ENCODE measurements at places on chromosomes 11 and 22.

DNA sequence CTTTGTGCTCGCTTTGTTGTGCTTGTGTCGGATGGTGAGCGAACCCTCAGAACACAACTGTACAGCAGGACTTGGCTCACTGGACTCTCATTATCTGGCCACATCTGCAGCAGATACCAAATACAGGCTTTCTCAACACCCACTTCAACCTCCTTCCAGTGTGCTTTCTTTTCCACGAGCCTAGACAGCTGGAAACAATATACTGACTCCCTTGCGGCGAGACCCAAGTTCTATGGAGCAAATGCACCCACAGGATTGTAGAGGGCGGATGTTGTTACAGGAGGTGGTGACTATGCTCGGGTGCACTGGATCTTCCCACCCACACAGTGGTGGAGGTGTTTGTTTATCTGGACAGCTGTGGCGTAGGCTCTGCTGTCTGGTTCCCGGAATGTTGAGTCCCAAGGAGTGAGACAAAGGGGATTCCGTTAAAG lies 204.3 kb downstream of the TENM4 start:
- no peak for DNase-seq

GRCh38 chr22:43891360-43892182 lies at the start of gene PNPLA5:
Gene PNPLA5 (minus strand): TSS chr22:43892013. CDS start chr22:43891880, 133 bp downstream.
- DNase-seq, result no peak

DNA sequence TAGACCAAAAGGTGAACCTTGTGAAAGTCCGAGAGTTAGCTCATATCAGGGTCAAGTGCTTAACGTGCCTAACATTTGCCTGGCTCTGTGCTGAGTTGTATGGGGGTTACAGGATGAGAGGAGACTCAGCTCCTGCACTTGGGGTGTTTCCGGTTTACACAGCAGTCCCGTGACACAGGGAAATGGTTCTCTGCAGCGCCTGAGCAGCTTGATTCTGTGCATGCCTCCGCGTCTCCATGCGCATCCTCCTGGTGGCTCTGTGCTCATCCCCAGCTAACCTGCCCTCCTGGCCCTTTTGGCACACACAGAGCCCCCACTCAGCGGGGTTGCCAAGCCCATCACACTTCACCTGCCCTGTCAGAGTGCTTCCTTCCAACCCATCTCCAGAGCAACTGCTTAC lies 238.3 kb upstream of the TBCEL start:
- no peak for DNase-seq

DNA sequence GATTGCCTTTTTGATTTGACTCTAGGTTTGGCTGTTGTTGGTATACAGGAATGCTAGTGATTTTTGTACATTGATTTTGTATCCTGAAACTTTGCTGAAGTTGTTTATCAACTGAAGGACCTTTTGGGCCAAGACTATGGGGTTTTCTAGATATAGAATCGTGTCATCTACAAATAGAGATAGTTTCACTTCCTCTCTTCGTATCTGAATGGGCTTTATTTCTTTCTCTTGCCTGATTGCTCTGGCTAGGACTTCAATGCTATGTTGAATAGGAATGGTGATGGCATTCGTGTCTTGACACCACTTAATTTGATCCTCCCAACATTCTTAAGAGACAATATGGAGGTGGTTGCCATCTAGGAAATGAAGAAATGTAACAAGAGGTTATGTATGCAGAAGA lies 388.1 kb upstream of the API5 start:
- no peak for DNase-seq

GRCh38 chr11:64409707-64410403 lies 50.9 kb downstream of the RPS6KA4 start:
- DNase-seq, result no peak

- DNase-seq, result no peak
These were observed 13.8 kb downstream of the GAB2 start for GRCh38 chr11:78403781-78404180.

GRCh38 chr11:2766166-2766565 lies 66.4 kb upstream of the KCNQ1OT1 start:
- DNase-seq, result no peak

GRCh38 chr22:26395926-26396325 lies 33.1 kb upstream of the ASPHD2 start:
- DNase-seq, result no peak

GRCh38 chr11:78832226-78832947 lies 257.7 kb upstream of the NARS2 start:
- DNase-seq, result no peak
